ENCODE measurements at places on chromosomes 11 and 22.

GRCh38 chr11:70854901-70855556 lies 397.3 kb downstream of the SHANK2 start:
- DNase-seq = no peak

- DNase-seq = no peak
These were observed 745.2 kb downstream of the KCNA4 start for GRCh38 chr11:29271616-29272015.

DNA sequence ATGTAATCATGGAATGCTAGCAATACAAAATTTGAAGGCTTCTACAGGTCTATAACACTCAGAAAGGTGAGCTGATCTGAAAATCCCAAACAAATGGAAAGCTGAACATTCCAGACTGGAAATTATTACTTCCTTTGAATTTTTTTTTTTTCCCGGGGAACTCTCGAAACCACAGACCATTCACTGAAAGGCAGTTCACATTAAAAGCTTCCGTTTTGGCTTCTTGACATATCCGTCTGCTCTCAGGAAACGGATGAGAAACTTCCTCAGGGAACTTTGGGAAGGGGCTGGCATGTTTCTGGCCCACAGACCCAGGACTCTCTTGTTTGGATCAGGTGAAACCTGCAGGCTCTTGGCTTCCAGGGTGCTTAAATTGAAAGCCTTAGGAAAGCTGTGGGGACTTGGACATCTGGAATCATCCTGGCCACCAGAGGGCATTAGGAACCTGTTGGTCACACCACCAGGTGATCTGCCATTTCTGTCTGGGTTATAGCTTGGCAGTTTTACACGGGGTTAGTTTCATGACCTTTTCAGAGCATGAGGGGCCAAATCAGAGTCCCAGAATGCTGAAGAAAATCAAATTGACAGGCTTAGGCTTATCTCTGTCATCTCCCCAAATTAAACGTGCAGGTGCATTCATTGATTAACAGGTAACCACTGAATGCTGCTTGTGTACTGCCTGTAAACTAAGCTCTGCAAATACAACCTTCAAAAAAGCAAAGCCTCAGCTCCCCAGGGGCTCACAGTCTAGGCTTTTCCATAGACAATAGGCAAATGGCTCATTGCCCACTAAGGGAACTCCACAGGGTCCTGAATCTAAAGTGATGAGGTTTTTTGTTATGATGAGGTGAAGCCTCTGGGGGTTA lies 22.7 kb upstream of the GRAMD1B start:
- DNase-seq = no peak

DNA sequence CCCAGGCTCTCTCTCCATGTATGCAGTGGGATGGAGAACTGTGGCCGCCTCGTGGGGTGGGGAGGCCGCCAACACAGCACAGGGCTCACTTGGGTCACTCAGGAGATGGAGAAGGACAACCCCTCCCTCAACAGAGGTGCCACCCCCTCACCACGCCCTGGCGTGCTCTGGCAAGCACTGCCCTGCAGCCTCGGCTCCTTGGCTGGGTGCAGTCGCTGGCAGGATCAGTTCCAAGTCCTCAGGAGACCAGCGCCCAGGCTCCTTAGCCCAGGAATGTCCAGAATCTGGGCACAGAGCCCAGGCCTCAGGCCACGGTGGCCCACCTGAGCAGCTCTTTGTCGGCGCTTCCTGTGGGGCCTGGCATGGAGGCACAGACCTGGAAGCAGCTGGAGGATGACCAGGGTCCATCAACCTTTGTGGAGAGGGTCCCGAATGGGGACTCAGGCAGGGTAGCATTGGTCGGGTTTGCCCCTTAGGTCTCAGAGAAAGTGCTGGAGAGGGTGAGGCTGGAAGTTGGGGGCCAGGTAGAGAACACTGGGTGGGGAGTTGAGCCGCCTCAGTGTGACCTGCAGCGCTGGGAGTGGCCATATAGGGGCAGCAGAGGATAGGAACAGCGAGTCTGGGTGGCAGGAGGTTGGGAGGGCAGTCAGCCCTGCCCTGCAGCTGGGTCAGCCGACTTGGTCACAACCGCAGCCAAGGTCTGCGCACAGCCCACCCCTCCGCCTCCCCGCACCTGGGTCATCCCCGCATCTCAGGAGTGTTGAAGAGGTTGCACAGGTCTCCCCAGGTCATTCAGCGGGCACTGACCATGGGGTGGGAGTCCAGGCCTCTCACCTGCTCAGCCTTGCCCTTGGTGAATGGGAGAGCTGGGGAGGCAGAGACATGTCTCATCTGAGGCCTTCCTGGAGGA lies 8.2 kb downstream of the SUSD2 start:
- no peak for DNase-seq

DNA sequence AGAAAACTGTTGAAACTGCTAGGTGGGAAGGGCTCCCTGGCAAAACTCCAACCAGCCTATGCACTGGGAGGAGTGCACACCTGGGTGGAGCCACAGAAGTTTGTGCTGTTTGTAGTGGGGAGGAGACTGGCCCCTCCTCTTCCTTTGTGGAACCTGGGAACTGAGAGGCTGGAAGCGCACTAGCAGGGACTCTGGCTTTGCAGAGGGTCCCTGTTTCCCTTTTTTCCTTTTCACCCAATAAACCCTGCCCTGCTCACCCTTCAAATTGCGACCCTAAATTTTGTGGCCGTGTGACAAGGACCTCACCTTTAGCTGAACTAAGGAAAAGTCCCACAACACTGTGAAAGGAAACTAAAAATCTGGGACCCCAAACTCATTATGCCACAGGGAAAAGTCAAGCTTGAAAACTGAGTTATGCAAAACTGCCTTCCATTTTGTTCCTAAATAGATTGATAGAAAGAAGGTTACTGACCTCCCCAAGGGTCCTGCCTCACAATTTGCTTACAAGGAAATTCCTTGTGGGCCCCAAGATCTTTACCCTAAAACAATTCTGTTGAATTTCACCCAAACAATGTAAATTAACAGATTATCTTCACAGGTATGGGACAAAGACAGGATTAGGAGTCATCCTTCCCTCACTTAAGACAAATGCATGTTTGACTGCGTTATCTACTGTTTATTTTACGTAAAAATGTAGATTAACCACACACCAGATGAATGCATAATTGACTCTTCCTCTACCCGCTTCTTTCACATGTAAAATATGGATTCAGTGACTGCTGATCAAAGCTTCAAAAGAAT lies 81.0 kb downstream of the SLC36A4 start:
- no peak for DNase-seq

- no peak for DNase-seq
These were observed 163.0 kb downstream of the SPON1 start for GRCh38 chr11:14125529-14125928.

DNA sequence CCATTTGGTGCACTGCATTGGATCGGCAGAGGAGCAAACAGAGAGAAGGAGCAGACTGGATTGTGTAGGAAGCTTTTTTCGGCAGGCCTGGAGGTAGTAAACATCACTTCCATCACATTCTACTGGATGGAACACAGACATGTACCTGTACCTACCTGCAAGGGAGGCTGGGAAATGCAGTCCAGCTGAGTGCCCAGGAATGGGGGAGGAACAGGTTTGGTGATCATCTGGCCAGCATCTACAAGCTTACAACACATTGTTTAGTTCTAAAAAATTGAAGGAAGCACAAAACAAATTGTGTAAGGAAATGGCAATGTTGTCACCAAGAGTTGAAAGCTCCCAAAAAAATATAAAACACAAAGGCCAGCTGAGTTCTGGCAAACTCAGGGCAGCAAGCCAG lies 19.1 kb downstream of the SMIM38 start:
- no peak for DNase-seq

- no peak for DNase-seq
These were observed 141.5 kb upstream of the MTMR2 start for GRCh38 chr11:96065379-96065778.

DNA sequence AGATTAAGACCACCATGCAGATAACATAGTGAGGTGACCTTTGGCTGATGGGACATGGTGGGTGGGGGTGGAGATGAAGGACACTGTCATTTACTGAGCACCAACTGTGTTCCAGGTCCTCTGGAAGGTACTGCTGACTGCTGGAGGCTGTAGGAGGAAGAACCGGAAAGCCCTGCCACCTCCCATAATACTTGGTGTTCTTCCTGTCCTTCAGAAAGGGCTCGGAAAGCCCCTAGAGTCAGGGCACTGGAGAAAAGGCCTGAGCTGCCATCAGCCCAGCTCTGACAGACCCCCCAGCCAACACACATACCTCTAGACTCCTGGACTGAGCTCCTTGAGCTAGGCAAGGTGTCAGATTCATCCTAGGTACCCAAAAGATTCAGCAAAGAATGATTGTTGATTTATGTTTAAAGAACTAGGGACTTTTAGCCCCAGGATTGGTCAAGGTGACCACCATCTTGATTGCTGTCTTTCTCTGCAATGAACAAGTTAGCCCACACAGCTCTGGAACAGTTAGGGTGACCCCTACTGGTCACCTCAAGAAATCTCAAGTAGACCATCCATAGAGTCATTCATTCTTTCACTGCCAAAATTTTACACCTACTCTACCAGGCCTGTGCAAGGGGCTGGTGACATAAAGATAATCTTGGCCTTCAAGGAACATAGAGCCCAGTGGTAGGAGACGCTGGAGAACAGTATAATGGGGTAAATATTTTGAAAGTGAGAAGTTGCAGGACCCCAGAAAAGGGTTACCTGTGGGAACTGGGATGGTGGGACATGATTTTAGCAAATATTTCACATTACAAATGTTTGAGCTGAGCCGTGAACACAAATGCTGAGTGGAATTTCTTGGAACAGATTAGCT lies 39.4 kb downstream of the IRAG1 start:
- no peak for DNase-seq

GRCh38 chr11:105328061-105328460 lies 188.5 kb upstream of the CARD18 start:
- no peak for DNase-seq

GRCh38 chr22:42385696-42386095 lies 46.5 kb downstream of the NFAM1 start:
- DNase-seq = no peak
